ENCODE measurements at places on chromosomes 16 and 17.

GRCh38 chr17:27244491-27245223 is 49.3 kb upstream of the WSB1 start:
- peak; percentile 96 for DNase-seq

DNA sequence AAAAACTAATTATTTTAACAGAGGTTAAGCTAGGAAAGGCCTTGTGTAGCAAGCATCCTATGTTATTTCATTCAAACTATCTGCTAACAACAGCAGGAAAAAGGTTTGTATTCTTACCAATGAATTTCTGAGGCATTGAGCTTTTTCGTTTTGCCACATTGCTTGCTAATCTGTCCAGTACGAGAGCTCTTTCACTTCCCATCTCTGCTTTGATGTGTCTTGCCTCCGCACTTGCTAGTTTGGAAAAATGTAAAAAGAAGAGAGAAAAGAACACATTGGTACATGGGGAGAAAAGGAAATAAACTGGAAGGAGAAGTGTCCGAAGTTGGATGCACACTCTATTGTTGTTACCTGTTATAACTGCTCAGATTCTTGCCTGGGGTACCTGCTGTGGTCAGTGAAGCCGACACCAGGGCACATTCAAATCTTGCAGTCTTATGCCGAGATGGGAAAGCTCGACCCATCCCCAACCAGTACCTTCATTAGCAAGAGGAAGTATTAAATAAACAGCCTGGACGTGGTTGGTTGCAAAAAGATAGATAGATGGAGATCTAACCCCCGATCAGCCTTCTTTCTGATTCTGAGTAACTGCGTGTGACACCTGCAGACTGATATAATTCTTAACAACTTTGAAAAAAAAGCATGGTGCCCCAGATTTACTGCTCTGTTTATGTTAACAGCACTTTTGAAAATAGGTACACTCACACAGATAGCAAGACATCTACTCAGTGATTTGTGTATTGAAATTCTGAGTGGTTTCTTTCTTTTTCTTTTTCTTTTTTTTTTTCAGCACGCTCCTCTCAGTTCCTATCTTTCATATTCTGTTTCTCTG is 40.0 kb downstream of the GRB7 start:
- DNase-seq = no peak

DNA sequence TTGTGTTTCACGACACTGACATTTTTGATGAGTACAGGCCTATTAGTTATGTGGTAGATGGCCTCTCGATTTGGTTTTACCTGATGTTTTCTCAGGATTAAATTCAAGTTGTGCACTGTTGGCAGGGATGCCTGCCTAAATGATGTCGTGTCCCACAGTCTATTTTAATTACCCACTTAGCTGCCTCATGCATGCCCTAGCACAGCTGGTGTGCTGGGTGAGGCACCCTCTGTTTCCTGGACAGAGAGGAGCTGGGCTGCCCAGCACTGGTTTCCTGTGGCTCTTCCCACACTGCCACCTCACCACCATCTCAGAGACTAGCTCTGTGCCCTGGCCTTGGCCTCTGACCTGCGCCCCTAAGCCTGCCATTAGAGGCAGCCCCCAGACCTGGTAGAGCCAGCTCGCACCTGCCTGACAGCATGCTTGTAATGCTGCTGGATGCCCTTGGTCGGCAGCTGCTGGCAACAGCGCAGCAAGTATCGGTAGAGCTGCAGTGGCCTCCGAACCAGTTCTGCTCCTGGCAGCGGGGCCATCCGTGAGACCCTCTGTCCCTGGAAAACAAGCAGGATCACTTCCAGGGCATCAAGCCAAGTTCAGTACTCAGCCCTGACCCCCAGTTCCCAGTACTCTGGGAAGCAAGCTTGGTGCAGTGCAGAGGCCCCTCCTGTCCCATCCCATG is 10.9 kb downstream of the LYRM9 start:
- DNase-seq = no peak

GRCh38 chr16:71404364-71404763 is 37.5 kb downstream of the TLE7 start:
- DNase-seq = no peak

GRCh38 chr17:29949696-29950095 is 8.3 kb downstream of the EFCAB5 start:
- no peak for DNase-seq

DNA sequence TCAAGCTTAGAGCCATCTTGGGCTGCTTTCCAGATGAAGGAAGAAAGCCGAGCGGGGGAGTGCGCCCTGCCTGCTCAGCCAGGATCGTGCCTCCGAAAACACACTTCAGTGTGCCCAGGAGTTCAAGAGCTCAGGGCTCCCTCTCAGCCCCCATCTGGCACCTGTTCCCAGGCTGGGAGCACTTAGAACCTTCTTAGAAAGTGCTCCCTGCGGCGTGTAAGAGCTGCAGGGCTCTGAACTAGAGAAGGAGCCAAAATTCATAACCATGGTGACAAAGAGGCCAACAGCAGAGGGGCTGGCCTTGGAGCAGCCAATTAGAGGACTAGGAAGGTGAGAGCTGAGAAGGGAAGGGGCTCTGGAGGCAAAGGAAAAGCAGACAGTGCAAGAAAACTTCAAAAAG is 59.0 kb upstream of the TNRC6C start:
- DNase-seq = no peak

DNA sequence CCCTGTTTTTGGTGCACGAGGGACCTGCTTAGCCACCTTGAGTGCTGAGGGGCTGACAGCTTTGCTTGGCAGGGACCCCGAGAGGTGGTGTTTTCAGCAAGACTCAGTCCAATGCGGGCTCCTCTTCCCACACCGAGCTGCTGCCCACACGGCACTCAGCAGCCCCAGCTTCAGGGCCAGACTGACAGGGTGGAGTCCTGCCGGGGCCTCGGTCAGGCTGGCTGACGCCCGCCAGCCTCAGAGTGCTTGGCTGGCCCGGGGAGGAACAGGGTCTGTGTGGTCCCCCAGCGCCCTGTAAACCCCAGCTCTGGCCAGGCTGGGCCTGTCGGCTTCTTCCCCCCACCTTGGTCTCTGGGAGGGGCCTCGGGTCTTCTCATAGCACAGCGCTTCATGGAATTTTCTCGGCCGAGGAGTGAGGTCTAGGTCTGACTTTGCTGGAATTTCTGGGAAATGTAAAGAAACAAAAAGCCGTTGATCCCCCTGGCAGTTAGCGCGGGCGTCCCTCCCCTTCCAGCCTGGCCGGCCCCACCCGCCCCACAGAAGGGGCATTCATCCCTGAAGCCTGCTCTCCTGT is 2.6 kb downstream of the SOX8 start:
- DNase-seq = no peak

- DNase-seq = no peak
Measured at GRCh38 chr16:73060892-73061490, 13.1 kb upstream of the ZFHX3 start.

GRCh38 chr16:3400446-3400778 is 392 bp downstream of the ZSCAN32 start:
- peak; percentile 2 for DNase-seq

GRCh38 chr17:82614095-82614631 is 34.1 kb downstream of the WDR45B start:
- no peak for DNase-seq

GRCh38 chr17:35094902-35095301 is 24.8 kb downstream of the RAD51D start:
- DNase-seq = peak; percentile 94

DNA sequence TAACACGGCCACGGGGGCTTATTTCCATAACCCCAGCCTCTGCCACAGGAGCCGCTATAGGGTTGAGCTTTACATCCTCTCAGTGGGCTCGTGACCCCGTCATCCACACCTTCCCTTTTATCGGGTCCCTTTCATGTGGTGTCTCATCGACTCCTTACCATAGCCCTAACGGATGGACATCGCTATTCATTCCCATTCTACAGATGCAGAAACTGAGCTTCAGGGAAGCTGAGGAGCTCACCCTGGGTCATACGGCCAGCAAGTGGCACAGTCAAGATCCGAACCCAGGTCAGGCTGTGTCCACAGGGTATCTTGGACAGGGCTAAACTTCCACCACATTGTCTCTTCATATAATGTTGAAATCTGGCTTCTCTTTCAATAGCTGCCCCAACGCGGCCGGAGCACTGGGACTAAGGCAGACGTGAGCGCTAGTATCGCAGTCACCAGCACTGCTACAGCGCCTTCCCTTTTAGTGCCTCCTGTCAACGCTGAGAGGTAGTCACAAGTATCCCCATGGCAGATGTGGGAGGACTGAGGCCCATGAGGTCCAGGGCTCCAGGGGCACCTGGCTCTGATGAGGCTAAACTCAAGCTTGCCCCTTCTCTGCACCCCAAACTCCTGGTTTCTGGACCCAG is 50.8 kb downstream of the SOCS1 start:
- DNase-seq = no peak

GRCh38 chr17:2803386-2803785 is 7.1 kb downstream of the RAP1GAP2 start:
- DNase-seq = no peak

Data from epithelial cell of esophagus (primary cell).